Naive thymus-derived CD8-positive, alpha-beta T cell (primary cell): ENCODE measurements at places on chromosomes 6 and 20.

- no peak for DNase-seq
Measured at GRCh38 chr6:53731866-53732636, 62.8 kb upstream of the LRRC1 start.

- DNase-seq = no peak
Measured at GRCh38 chr6:127514179-127514772, 4.9 kb downstream of the MTCL3 start.

GRCh38 chr6:21769405-21769861, 175.9 kb downstream of the SOX4 start:
- no peak for DNase-seq

- no peak for DNase-seq
Measured at GRCh38 chr20:3820901-3821727, 767 bp downstream of the AP5S1 start.

DNA sequence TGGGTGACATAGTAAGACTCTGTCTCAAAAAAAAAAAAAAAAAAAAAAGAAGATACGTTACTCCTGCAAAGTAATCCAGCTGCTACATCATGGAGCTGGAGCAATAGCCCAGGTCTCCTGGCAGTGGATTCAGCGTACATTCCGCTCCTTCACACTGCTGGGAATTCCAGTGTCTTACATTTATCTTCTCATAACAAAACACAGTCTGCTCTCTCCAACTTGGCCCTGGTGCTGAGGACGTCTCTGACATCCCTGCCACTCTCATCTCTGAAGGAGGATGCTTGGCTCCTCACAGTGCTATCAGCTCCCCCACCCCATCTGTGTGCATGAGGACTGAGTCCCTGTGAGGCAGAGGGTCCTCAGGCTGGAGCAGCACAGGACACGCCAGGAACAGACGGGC, 529.8 kb downstream of the CD83 start:
- DNase-seq = no peak

DNA sequence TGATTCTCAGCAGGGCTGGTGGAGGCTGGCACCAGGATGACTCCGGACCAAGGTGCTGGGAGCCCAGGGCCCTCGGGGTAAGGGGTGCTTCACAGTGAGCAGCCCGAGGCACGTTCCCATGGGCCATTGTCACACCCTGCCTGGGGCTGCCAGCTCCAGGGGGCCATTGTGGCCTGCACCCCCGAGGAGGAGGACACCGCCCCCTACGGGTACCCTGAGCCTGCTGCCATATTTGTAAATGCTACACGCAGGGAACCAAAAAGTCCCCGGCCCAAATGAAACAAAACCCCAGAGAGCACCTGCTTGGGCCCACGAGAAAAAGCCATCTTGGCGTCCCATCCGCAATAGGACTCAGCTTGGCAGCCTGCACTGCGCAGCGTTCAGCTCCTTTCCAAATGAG, 64.7 kb upstream of the GATA5 start:
- no peak for DNase-seq

DNA sequence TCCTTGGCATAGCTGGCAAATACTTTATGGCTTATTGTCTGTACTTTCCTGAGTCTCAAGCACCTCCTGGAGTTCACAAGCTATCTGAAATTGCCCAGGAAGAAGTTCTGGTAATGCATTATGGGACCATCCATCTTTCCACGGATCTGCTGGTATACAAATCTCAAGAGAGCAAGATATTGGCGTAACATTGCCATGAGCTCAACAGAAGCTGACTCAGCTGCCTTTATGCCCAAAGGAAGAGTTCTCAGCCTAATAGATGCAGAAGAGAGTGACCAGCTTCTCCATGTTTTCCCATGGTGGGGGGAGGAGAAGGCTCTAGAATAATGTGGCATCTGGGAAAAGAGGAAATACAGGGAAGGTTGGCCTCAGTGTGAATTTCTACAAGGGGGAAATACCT, 78.7 kb downstream of the UST start:
- no peak for DNase-seq

- DNase-seq = no peak
Measured at GRCh38 chr6:166726201-166726600, 99.2 kb upstream of the RPS6KA2 start.
